ENCODE measurements at places on chromosomes 6 and 20. TPM values are rescaled to one million over a fixed set of nuclear protein-coding genes. Genes with fewer than 3 reads are reported as not detected.

Gene PPP1R16B
- 16.3 TPM for total RNA-seq

- DNase-seq: no peak
Measured at GRCh38 chr20:51837436-51837835, 35.1 kb upstream of the SALL4 start.

Gene GCLC
- total RNA-seq: 86.3 TPM

Gene SRSF12
- 3.4 TPM for total RNA-seq

Gene C2
- 48.0 TPM for total RNA-seq

- DNase-seq: no peak
Measured at GRCh38 chr6:128131036-128131435, 230.2 kb upstream of the THEMIS start.

DNA sequence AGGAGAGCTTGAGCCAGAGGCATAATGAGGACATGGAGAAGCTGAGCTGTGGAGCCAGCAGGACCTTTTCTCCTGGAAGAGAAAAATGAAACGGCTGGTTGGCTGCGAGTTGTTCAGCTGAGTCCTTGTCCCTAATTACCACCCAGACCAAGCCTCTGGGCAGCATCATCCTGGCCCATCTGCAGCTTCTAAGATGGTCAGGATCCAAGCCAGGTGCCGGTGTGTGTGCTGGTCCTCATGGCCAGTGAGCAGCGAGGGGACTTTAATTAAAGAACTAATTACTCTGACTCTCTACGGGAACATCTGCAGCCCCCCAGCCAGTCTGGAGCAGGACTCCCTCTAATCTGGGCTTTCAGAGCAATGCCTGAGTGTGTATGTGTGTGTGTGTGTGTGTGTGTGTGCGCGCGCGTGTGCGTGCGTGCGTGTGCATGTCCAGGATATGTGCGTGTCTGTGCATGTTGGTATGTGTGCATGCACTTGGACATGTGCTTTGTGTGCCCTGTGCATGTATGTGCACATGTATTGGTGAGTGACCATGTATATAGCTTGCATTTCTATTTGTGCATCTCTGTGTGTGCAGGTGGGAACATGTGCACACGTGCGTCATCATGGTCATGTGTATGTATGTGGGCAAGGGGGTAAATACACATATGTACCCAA, 173.9 kb downstream of the DHX35 start:
- DNase-seq: no peak

Gene HCK
- 68.6 TPM for total RNA-seq

DNA sequence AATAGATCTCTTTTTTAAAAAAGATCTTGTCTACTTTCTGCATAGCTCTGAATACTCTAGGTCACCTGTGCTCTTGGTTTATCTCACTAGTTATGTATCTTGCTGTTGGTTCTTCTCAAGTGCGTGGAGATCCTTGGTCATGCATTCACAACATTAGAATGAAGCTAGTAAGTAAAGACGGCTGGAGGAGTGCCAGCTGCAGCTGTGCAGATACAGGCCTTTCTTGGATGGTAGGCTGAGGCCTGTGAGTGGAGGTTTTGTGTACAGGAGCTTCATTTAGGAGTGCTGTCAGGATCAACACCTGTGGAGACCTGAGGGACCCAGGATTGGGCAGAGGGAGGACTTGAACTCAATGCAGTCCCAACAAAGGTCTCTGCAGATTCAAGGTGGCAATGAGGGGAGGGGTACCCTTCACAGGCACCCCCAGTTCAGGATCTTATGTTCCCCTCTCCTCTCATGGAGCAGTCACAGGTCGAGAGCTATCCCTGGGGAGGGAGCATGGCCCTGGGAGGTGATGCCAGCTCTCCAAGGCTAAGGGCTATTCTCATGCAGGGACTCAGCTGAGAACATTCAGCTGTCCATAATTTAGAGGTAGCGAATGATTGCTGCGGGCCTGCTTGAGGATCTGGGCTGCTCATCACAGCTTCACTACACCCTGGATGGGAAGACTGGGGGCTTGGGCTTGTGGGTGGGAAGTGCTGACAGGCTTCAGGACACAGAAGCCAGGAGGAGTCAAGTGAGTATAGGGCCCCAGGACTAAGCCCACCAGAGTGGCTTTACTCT, 98.9 kb upstream of the ENPP5 start:
- DNase-seq: no peak

Gene TFAP2C
- 11.6 TPM for total RNA-seq

- no peak for DNase-seq
Measured at GRCh38 chr6:157403686-157404051, 22.7 kb downstream of the ZDHHC14 start.

- DNase-seq: no peak
Measured at GRCh38 chr6:89353118-89353556, 615 bp upstream of the UBE2J1 start.

GRCh38 chr6:134289204-134289575, 28.7 kb downstream of the SGK1 start:
- no peak for DNase-seq

DNA sequence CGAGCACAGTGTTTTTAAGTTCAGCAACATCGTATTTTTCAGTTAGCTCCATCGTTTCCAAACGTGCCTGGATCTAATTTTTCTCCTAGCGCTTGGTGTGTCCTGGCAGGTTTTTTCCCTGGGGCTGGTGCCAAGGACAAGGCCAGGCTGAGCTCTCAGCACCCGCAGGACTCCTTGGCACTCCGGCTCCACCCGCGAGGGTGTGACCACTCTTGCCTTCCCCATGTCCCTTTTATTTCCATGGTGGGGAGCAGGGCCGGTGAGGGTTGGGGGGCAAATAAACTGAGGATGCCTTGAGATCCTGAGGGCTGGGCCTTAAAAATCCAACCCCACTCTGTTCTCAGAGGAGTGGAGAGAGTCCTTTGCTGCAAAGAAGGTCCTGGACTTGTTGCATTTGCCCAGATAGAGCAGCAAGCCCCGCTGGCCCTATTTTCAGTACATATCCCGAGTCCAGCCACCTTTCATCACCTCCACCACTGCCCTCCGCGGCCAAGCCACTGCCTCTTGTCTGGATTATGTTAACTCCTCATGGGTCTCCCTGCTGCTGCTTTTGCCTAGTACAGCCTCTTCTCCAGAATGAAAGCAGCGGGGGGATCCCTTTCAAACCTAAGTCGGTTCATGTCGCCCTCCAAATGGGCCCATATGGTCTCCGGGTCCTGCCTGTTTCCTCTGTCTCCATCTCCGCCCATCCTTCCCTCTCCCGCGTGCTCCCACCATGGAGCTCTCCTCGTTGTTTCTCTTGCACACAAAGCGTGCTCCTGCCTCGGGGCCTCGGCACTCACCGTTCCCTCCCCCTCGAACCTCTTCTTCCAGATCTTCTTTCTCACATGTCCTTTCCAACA, 4.5 kb upstream of the RAB44 start:
- no peak for DNase-seq

DNA sequence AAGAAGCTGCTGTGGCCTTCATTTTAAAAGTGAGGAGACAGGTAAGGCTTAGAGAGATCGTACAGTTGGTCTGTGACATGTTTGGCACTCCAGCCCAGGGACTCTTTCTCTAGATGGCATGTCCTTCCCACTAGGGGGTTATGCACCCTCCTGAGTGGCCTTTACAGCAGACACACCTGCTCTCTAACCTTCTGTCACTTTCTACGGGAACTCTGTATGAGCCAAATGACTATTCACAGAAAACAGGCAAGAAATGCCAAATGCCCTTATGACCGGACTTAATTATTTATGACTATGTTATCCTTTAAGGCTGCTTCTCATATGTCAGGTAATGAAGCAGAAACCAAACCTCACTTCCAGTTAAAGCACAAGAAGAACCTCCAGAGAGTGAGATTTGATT, 91.2 kb downstream of the MAP3K5 start:
- DNase-seq: no peak

Gene FNDC11
- total RNA-seq: 0.19 TPM
